ENCODE measurements at places on chromosomes 11 and 22.
A peak's percentile ranks its signal among the peaks of the same experiment; 100 is the strongest.

DNA sequence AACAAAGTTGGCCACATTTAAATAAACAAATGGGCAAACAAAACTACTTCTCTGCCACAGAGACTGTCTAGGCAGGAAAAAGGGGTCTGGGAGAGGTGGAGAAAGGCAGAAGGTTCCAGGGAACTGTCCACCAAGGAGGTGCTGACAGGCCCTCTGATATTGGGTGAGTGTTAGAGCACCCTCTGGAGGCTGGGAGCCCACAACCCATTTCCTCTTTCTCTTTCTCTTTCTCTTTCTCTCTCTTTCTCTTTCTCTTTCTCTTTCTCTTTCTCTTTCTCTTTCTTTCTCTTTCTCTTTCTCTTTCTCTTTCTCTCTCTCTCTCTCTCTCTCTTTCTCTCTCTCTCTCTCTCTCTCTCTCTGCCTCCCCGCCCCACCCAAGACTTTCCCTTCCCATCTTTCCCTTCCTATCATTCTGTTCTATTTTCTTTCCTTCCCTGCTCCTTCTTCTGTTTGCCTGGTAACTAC lies 912.8 kb downstream of the DLG2 start:
- no peak for DNase-seq

DNA sequence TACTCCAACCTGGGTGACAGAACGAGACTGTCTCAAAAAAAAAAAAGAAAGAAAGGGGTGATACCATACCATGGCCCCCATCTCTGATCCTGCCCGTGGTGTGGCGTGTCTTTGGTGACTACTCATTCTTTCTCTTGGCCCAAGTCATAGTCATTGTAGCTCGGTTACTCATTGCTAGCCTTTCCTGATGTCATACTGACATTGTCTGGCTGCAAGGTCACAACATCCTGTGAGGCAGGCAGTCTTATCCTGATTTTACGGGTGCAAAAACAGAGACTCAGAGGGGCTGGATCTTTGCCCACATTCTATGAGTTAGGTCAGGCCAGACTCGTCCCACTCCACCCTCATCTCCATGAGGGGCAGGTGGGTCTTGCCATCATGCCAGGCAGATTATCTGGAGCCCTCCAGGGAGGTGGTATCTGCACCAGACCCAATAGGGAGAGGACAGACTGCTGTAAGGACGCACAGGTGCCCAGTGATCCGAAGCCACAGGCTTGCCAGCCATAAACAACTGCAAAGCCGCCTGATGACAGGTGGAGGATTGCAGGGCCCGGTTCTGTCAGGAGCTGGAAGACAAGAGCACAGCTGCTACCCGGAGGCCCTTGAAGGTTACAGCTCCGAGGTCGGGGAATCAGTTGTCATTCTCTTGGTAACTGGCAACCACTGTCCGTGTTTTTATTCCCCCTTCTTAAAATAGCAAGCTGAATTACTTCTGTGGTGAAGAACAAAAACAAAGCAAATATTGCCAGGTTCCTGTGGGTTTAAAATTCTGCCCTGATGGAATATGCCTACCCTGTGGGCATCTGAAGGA lies 13.8 kb downstream of the TOM1 start:
- DNase-seq, result no peak

GRCh38 chr11:117588166-117588810 lies 208.7 kb downstream of the DSCAML1 start:
- DNase-seq, result no peak

- no peak for DNase-seq
Measured at GRCh38 chr11:93256623-93257022, 58.8 kb upstream of the SLC36A4 start.

DNA sequence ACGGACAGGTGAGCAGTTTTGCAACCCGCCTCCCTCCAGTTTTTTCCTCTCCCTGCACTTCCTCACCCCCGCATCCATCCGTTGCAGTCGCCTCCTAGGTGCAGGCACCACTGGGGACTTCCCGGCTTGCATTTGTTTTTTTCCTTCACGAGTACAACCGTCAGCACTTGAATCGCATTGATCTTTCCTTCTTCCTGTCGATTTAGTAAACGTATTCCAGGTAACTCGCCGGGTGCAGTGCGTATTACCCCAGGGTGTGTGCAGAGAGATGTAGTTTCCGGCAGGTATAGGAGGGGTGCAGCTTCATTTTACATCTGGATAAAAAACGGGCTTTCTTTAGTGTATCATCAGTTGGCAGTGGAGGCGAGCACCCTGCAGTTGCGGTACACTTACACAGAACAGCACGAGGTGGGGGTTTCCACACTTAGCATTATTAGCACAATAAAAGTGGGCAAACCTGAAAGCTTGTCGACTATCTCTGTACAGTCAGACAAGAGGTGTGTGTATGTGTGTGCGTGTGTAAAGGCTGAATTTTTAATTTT lies at the start of gene SORL1-AS1:
Gene SORL1-AS1 (minus strand): TSS at position 359 of the 542 bp plus-strand sequence.
- peak; percentile 46 for DNase-seq

DNA sequence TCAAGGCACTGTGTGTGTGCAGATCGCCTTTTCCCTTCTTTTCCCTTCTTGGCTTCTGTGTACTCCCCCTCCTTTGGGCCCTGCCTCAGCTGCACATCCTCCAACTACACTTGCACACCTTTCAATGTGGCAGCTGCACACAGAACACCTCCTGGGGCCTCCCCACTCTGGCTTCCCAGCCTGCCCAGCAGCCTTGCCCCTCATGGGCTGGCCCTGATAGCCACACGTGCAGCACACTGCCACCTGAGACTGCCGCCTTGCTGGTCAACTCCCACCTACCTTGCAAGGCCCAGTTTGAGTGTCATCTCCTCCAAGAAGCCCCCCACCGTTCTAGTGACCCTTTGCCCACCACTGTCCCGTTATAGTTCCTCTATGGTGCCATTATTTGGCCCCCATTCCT lies 77.3 kb upstream of the ARFGAP3 start:
- DNase-seq, result no peak

GRCh38 chr11:42967653-42968052 lies 344.1 kb upstream of the API5 start:
- peak; percentile 41 for DNase-seq

- no peak for DNase-seq
Measured at GRCh38 chr11:119044708-119045107, 12.3 kb downstream of the HYOU1 start.

DNA sequence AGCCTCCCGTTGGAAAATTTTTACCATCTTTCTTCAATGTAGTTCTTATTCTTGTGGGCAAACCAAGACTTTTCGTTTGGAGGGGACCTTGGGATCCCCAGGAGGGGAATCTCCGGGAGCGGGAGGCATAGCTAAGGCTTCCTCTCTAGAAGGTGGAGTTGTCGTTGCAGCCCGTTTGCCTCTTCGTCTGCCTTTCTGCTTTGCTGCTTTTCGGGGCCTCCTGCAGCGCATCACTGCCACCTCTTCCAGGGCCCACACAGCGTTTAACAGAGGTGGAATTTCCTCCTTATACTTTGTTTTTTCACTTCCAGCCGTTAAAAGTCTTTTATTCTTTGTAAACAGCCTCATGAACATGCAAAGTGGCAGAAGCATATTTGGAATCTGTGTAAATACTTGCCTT lies 3.5 kb upstream of the IFITM3 start:
- DNase-seq, result no peak

DNA sequence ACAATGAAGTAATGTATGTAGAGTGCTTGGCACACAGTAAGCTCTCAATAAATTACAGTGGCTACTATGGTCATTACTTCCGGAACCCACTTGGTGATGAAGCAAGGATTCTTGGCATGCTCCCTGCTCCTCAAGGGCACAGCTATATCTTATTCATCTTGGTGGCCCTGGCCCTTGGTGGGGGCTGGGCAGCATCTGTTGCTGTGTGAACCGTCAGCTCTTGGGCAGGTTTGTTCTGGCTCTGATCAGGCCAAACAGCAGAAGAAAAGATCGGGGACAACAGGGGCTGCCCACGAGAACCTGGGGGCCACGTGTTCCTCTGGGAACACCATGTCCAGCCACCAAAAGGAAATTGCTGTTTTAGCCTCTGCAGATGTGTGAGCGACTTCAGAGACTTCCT lies 136.9 kb upstream of the SYT13 start:
- no peak for DNase-seq

DNA sequence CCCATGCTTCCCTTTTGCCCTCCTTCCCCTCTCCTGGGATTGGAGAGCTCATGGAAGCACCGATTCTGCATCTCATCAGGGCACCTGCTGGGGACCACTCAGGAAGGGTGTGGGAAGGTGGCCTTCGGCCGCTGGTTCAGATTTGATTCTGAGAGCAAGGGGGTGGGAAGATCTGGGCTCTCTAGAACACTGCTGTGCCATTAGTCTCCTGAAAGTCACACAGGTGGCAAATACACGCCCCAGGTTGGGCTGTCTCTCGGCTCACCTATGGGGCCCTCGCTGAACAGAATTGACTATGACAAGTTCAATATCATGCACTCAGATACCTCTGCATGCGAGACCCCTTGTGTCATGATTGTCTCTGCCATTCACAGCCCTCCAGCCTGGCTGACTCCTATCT lies 12.8 kb upstream of the APOBEC3A start:
- no peak for DNase-seq

DNA sequence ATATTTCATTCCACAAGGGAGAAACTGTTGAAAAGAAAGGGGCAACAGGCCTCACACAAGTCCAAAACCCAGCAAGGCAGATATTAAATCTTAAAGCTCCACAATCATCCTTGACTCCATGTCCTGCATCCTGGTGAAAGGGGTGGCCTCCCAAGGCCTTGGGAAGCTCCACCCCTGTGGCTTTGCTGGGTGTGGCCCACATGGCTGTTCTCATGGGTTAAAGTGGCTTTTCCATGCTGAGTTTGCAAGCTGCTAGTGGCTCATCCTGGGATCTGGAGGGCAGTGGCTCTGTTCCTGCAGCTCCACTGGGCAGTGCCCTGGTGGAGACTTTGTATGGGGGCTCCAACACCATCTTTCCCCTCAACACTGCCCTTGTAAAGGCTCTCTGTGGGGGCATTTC lies 106.4 kb downstream of the CTNND1 start:
- DNase-seq, result no peak

- no peak for DNase-seq
Measured at GRCh38 chr11:133892584-133893380, 47.5 kb upstream of the SPATA19 start.

GRCh38 chr11:69301455-69302401 lies 7.8 kb downstream of the MYEOV start:
- no peak for DNase-seq

- no peak for DNase-seq
Measured at GRCh38 chr22:20239676-20240446, 28.3 kb downstream of the RTN4R start.

- DNase-seq, result no peak
Measured at GRCh38 chr22:35866651-35867050, 149.0 kb downstream of the APOL5 start.

GRCh38 chr11:47233989-47234668 lies 14.5 kb downstream of the ACP2 start:
- peak; percentile 47 for DNase-seq

DNA sequence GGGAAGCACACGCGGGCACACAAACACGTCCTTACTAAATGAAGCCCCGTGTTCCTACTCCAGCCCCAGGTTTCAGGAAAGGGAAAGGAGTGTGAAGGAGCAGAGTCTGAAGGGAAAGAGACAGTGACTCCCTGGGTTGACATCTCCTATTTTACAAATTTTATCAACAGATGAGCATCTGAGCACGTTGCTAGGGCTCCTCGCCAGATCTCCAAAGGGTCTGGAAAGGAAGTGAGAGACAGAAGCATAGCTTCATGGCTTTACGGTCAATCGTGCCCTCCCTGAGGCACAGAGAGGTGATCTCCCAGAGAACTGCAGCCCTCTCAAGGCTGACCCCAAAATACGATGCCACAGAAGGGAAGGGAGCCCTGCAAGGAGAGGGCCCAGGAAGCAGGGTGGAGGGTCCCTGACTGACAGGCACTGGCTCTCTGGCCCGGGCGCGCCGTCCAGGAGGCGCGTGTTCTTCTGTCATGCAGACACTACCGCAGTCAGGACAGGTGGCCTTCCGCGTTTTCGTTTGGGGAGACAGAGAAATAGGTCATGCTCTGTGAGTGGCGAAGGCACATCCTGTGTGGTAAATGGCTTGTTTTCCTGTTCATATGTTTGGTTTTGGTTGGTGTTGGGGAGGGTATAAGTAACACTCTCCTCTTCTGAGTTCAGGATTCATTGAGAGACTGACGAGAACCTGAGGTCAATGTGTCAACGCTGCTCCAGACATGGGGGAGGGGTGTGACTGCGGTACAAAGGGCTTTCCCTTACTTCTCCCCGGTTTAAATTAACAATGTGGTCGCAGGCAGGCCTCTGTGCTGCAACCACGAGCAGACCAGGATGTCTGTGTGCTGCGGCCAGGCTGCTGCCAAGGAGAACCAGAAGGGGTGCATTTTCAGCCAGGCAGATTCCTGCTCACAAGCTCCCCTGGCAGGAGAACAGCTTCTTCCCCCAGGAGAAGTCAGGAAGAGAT lies 813.3 kb downstream of the OPCML start:
- DNase-seq, result peak; percentile 72

GRCh38 chr11:81967242-81967641 lies 766.4 kb downstream of the FAM181B start:
- no peak for DNase-seq

DNA sequence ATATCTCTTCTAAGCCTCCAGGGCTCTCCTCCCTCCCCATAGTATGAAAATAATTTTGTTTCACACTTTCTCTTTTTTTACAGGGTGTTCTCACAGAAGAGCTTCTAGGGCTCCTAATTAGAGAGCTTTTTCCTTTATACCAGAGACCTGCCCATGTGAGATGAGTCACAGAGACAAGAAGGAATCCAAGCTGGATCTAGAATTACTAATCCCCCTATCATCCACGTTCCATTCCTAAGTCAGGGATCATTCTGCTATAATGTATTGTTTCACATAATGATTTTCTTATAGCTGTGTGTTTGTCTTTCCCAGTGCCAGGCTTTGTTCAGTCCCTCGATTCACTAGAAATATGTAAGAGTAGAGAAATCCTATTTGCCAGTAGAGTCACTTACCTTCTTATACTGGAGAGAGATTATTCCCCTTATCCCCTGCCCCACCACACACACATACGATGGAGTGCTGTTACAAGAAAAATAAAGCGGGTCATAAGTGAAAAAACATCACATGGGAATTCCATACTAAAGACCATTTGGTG lies 778.3 kb upstream of the LRRC4C start:
- DNase-seq, result no peak

- DNase-seq, result peak; percentile 37
Measured at GRCh38 chr11:67023957-67024353, 1.0 kb downstream of the SYT12 start.

GRCh38 chr11:59770319-59770718 lies 15.1 kb downstream of the STX3 start:
- DNase-seq, result no peak

DNA sequence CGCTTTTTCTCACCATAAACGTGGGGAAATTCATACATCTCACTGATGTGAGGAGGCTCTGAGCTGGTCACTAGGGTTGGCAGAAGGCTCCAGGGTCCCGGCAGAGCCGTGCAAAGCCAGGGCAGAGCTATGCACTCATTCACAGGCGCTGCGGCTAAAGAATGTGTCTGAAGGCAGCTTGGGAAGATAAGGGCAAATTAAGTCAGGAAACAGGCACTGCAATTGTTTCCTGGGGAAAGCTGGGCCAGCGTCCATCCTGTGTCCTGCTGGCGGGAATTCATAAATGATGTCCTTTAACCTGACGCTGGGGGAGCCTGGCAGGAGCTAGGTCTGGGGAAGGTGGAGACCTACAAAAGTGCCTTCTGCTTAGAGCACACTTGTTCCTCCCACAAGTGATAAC lies 27.6 kb downstream of the PKNOX2 start:
- no peak for DNase-seq

Measured in cerebellum (tissue), 4 donors.